ENCODE measurements at places on chromosomes 11 and 22.

DNA sequence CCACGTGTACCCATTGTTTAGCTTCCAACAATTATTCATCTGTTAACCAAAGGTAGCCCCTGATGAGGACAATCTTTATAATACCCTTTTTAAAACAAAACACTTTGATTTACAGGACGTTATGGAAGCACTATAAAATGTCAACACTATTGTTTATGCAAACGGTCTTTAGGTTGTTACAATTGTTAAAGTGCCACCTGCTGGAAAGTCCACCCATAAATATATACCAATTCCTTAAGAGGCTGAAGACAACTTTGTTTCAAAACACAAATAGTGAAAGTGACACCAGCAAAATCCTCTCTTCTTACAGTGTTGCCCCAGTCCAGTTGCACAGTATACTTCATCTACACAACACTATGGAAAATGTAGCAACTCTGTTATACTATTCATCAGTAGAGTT lies 68.9 kb upstream of the SLN start:
- DNase-seq = no peak

DNA sequence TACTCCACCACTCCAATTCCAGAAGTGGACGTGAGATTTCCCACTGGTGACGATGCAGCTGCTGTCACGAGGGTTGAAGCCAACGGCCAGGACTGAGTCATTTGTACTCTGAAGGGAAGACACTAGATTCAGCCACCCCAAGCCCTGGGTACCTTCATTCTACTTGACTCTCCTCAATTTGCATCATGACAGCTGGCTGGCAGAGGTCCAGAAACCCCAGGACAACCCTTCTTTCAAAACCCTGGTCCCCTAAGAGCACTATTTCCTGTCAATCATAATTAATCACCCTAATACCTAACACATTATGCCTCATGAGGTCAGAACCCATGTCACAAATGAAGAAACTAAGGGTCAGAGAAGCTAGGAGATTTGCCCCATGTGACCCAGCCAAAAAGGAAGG lies 4.9 kb downstream of the EML3 start:
- no peak for DNase-seq

GRCh38 chr11:124916370-124916710 lies 2.7 kb upstream of the HEPN1 start:
- no peak for DNase-seq

GRCh38 chr11:68818181-68818580 lies 23.5 kb downstream of the CPT1A start:
- DNase-seq = no peak

GRCh38 chr11:83006877-83007330 lies 64.8 kb downstream of the RAB30 start:
- DNase-seq = no peak

DNA sequence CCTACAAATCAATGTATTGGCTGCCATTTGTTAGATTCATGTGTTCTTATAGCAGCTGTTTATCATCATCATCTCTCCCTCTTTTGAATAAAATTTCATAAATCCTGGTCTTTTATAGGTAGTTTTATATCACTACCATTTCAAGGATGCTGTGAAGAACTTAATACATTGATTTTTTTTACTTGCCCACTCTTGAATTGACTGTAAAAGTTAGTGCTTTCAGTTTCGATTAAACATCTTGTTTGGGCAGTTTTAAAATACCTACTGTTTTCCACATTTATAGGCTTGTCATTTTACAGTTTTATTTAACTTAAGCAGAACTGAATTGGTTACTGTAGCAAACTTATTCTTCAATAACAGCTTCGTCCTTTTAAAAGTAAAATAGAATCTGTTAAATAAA lies 59.5 kb downstream of the TTC17 start:
- no peak for DNase-seq

Data from activated effector memory CD4-positive, alpha-beta T cell treated with anti-CD3 and anti-CD28 coated beads, Interleukin-2, amount 50 U/mL, for 16 hours (primary cell).